Jurkat, Clone E6-1 (cell line): ENCODE measurements at places on chromosomes 3 and 15.

DNA sequence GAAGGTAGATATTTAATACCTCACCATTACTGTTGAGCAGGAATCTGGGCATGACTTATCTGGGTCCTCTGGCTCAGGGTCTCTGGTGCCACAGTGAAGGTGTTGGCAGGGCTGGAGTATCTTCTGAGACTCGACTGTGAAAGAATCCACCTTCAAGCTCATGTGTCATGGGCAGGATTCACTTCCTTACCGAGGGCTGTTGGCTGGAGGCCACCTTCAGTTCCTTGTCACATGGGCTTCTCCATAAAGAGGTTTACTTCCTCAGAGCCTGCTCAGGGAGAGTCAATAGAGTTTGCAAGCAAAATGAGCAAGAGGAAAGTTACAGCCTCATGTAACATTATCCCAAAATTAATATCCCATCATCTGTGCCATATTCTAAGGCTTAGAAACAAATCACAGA is 459.5 kb downstream of the NR2F2 start:
- DNase-seq = no peak

- DNase-seq = no peak
Measured at GRCh38 chr3:123660900-123661299, 76.0 kb upstream of the HACD2 start.

- DNase-seq = no peak
Measured at GRCh38 chr15:98213346-98213979, 253.0 kb downstream of the ARRDC4 start.

DNA sequence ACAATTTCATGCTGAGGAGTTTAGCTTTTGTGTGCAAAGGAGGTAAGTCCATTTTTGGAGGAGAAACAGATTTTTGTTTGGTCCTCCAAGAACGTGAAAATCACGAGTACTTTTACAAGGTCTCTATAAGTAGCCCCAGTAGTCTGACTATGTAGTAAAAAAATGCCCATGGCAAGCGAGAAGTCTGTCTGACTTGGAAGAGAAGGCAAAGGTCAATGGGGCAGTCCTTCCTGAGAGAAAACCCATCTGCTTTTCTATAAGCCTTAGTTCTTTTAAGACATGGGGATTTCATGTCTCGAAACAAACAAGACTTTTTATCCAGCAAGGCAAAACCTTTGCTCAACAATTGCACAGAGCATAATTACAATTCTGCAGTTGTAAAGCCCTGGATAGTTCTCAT is 183.2 kb downstream of the GAP43 start:
- no peak for DNase-seq

DNA sequence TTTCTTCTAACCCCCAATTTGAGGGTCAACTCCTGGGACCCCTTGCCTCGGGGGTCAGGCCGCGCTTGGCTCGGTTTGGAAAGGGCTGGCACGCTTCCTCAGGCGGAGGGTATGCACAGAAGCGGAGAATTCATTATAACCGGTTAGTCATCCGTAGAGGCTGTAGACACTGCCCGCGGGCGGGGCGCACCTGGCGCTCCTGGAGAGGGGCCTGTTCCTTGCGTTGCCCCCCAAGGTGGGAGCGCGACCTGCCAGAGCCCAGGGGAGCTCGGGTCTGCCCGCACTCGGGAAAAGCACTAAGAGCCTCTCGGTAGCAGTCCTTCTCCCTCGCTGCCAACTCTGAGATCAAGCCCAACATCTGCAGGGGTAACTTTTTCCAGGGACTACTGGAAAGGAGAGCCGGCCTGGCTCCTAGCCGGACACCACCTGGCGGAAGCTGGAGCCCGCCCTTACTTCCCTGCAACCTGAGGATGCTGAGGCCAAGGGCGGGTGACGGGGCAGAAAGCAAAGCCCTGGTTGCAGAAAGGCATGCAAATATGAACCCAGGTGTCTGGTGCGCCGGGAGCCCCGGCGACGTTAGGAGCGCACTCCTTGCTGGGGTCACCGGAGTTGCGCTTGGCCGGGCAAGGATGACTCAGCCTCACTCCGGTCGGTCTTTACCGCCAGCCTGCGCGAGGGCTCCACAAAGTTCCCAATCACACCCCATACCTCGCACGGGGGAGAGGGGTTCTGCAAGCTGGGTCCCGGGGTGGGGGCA is 1.5 kb upstream of the CACNA2D3 start:
- no peak for DNase-seq

- DNase-seq = no peak
Measured at GRCh38 chr3:27043328-27043955, 325.7 kb downstream of the NEK10 start.

DNA sequence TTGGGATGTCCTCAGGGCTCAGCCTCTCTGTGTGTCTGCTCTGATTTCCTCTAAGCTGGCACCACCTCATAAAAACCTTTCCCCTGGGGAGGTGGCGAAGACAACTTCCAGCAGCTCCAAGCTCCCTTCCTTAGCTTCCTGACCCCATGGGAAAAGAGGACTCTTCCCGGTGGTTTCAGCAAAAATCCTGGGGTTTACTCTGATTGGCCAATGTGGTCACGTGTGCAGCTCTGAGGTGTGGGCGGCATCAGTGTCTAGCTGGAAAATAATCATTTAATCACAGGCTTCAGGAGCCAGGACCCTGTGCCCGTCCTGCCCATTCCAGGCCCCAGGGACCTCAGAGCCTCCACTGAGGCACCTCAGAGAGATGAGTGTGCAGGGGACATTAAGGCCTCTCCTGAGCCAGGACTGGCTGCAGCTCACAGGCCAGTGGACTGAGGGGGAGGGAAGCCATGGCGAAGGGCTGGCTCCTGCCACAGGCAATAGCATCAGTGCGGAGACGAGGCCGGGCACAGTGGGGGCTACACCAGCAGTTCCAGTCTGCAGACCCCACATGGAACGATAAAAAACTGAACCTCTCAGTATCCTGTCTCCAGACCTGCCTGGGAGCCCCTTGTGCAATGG is 104.1 kb downstream of the TPRA1 start:
- DNase-seq = no peak

DNA sequence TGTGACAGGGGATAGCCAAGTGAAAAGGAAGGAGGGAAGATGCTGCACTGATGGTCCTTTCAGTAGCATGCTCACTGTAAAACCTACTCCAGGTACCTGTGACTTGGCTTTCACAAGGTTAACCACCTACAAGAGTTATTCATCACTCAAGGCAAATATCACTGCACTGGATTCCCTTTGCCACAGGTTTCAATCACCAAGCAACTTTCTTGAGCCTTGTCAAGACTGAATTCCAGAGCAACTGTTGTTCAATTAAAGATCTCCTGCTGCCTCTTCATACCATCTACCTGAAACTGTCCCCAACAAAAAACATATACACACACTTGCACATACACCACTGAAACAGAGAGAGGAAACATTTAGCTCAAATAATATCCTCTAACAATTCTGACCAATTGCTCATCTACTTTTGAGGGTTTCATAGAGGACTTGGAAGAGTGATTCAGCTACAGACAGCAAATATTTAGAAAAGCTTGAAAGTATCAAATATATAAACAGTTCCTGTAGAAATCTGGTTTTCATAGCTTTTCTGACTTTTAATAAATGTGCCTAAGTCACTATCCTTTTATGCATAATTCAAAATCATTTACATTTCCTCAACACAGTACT is 6.5 kb downstream of the IGF2BP2 start:
- DNase-seq = no peak

DNA sequence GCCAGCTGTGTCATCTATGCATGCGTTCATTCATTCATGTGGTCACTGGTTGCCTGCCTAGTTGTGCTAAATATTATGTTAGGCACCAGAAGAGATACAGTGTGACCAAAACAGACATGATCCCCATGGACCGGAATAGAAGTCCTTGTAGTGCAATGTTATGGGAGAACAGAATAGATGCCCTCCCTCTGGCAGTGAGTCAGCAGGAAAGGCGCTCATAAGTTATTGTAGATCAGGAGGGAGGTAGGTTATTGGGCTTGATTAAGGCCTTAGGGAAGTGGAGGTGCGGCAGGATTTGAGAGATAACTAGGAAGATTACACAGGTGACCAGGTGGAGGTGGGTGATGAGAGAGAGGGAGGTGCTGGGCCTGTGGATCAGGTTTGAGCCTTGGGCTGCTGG is 5.2 kb downstream of the MCTP2 start:
- DNase-seq = no peak

DNA sequence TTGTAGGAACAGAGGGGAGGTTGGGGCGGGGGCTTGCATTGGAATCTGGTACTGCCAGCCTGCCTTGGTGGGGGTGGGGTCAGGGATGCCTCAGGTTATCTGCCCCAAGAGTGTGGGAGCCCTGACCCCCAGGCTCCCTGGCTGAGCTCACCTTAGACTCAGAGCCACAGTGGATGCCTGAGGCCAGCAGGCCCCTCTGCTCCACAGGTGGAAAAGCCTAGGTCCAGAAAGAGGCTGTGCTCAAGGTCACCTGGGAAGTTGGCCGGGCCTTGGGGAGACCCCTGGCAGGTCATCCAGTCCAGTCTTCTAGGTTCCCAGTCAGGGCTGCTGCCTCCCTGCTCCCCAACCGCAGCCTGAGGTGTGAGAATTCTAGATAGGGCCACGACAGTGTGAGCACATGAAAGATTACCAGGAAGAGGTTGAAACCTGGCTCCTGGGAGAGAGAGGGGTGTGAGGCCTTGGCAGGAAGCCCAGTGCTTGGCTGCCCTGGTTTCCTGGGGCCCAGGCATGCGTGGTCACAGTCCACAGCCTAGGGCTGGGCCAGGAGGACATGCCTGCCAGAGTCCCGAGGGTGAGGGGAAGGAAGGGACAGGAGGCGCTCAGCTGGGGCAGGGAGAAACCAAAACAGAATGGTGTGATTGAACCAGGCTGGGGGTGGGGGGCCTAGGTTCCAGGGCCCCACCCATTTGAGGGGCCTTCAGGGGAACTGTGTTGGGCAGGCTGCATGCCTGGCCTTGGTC is 4.9 kb downstream of the HDAC11 start:
- DNase-seq = peak; percentile 77

DNA sequence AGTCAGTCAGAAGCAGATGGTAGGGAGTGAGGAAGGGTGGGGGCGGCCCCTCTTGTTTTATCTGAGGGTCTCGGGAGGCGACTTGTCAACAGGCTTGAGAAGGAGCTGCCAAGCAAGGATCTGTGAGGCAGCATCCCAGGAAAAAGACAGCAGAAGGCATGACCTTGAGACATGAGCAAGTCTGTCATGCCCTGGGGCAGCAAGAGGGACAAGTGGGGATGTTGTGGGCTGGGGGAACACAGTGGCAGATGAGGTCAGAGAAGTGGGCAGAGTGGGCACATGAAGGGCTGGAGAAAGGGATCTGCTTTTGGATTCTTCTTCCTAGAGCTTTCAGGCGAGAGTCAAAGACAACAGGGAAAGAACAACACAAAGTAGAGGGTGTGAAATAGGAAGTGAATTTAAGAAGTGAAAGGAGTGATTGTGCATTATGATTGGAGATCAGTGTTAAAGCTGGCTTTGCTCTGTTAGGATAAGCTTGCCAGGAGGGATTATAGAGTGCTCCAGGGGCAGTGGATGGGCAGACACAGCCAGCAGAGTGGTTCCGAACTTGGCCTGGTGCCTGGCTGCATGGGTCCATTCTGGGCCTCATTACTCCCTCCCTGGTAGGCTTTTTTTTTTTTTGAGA is 73.3 kb downstream of the USP13 start:
- DNase-seq = no peak

- no peak for DNase-seq
Measured at GRCh38 chr3:72102112-72102616, 317.2 kb upstream of the PROK2 start.

DNA sequence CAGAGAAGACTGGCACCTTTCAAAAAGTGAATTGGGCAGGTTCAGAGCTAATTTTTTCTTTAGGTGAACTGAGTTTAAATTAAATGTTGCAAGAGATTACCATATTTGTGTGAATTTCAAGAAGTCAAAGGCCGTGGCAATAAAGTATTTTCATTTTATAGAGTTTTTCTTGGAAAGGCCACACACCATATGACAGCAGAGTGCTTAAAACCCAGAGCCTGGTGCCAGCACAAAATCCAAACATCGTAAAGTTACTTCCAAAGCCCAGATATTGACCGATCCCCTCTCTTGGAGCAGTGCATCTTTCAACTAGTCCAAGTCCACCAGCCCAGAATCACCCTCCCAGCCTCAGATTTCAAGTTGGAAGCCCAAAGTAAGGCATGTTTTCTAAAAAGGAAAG is 164.5 kb downstream of the VGLL4 start:
- DNase-seq = no peak

- no peak for DNase-seq
Measured at GRCh38 chr3:145623349-145623748, 537.6 kb downstream of the PLOD2 start.

- DNase-seq = no peak
Measured at GRCh38 chr3:144840866-144841265, 869.2 kb downstream of the DIPK2A start.

GRCh38 chr3:37811625-37812498 is 49.8 kb upstream of the CTDSPL start:
- DNase-seq = no peak

DNA sequence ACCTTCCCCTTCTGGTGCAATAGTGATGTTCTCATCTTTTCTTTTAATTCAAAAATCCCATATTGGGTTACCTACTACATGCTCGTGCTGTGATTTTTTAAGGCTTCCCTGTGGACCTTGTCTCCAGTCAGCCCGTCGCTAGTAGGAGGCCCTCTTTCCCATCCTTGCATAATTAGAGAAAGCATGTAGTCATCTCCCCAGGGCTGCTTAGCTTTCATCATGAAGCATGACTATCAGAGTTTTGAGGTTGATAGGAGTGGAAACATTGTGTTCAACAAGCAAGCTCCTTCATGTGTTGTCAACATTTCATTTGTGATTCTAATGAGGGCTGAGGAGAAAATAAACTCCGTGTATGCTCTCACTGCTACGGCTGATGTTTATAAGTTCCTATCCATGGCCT is 8.7 kb upstream of the LRTM1 start:
- DNase-seq = no peak

DNA sequence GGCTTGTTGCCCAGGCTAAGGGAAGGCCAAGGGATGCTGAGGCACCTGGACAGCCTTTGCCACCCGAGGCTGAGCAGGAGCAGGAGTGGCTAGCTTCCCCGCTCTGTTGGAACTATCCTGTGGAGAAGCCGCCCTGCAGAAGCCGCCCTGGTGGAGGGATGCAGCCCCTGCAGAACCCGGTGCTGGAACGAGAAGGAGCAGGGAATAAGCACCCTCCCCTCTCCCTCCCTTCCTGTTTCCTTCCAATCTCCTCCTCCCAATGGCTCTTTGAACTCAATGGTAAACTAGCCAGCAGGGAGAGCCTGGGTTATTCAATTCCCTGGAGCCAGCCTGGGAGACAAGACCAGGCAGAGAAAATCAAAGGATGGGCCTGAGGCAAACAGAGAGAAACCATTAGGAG is 11.8 kb upstream of the HRG start:
- DNase-seq = no peak

GRCh38 chr15:34610354-34610753 is 26.9 kb upstream of the GOLGA8B start:
- DNase-seq = peak; percentile 29
